Fibroblast of skin of right quadriceps (primary cell): ENCODE measurements at places on chromosomes 2 and 18.

DNA sequence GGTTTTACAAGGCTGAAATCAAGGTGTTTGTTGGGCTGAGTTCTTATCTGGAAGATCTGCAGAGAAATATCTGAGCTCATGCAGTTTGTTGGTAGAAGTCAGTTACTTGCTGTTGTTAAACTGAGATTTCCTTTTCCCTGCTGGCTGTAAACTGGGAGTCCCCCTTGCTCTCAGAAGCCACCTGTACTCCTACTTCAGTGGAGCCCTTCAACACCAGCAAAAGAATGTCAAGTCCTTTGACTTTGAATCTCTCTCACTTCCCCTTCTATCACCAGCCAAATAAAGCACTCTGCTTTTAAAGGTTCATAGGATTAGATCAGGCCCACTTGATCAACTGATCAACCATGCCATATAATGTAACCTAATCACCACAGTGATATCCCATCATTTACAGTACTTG, 252.2 kb upstream of the CDH7 start:
- no peak for DNase-seq

DNA sequence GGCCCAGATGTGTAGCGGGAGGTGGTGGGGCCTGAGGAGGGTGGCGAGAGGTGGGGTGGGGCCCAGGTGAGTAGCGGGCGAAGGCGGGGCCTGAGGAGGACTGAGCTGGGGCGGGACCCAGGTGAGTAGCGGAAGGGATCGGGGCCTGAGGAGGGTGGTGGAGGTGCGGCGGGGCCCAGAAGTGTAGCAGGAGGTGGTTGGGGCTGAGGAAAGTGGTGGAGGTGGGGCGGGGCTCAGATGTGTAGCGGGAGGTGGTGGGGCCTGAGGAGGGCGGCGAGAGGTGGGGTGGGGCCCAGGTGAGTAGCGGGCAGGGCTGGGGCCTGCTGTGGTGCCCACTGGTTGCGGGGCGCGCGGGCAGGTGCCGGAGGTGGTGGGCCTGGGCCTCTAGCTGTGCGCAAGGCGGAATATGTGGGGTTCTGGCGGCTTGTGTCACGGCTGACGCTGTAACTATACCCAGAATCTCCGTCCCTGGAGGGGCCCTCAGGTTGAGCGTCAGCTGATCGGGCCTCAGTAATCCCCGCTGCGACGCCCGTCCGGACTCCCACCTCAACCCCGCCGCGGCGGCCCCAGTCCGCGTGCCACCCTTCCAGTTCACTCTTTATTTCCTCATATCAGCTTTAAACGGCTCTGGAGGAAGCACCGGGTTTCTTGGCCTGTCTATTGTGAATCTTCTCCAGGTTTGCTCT, 866 bp upstream of the SF3B6 start:
- DNase-seq, result no peak

DNA sequence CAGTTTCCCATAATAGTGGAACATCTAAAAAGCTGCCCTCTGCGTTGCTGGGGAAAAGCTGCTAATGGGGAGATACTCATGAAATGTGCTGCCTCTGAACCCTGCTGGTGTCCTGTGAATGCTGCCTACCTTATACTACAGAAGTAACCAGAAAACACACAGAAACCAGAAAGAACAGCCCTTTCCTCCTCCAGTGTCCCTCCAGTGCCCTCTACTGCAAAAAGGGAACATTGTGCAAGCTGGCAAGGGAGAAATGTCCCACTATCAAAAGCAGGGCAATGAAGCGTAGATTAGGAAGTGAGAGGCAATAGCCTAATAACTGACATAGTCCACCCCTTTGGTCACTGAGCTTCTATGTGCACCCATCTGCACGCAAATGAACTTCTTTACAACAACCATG, 162.7 kb upstream of the ETAA1 start:
- peak; percentile 53 for DNase-seq

GRCh38 chr2:148052687-148053086, 31.8 kb downstream of the MBD5 start:
- no peak for DNase-seq

DNA sequence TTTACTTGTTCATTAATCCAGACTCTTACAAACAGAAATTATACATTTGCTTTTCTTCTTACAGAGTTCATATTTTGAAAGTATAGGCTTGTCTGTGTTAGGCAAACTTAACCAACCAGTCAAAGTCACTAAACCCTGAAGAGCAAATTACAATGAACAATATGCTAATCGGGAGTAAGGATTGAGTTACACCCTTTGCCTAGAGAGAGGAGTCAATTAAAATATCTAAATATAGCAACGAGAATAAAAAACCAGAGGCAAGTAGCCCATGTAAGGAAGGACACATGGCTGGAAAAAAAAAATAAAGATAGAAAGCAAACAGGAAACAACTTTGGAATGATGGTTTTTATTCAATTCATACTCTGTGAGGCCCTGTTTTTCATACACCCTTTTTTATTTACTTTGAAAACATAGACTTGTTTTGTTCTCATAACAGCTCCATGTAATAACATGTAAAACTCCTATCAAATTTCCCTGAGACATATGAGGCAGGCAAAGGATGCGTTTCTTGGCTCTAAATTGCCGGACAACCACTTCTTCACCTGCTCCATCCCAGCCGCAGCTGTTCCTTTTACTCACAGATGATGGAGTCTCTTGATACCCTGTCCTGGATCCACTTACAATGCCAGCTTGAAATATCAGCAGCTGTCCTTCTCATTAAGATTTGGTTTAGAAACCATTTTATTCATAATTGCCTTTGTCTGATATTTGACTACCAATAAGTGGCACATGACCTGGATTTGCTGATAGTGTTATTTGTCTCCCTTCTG, 767.7 kb upstream of the GCFC2 start:
- no peak for DNase-seq

DNA sequence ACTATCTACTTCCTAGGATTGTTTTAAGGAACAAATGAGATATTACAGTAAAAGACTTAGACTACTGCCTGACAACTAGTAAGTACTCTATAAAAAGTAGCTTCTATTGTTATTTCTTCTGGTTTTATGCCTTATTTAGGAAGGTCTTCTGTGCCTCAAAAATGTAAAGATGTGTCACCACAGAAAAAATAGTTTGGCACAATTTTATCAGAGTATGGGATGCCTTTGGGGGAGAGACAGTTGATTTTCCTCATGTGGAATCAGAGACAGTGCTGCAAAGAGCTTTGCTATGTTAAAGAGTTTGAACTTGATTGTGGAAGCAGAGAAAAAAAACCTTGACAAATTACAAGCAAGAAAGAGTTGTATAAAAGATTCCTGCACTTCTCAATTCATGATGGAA, 98.4 kb downstream of the EHBP1 start:
- DNase-seq, result peak; percentile 36

DNA sequence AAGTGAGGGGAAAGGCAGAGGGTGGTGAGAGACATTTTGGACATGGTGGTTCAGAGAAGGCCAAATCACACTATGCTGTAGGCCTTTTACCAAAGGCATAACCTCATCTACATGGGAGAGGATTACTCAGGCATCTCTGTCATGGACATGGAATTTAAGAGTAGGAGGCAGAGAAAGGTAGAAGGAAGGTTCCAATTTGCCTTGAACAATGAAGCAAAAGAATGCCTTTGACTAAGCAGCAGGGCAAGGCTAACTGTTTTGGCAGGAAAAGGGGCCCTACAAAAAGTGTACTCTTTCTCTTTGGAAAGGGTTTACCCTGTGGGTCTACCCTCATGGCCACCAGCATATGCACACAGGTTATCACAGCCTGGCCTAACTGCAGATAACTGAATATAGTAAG, 45.6 kb upstream of the RNU4ATAC start:
- DNase-seq, result peak; percentile 73

- DNase-seq, result no peak
Measured at GRCh38 chr18:49514577-49514976, 27.5 kb upstream of the C18orf32 start.
